G401 (cell line): ENCODE measurements at places on chromosomes 1 and 21. TPM values are rescaled to one million over a fixed set of nuclear protein-coding genes. Genes with fewer than 3 reads are reported as not detected.
A peak's percentile ranks its signal among the peaks of the same experiment; 100 is the strongest.

- DNase-seq, result no peak
Measured at GRCh38 chr1:224745924-224746323, 129.8 kb downstream of the CNIH3 start.

GRCh38 chr1:207605444-207606361 is 39.2 kb upstream of the CR1L start:
- DNase-seq, result no peak

DNA sequence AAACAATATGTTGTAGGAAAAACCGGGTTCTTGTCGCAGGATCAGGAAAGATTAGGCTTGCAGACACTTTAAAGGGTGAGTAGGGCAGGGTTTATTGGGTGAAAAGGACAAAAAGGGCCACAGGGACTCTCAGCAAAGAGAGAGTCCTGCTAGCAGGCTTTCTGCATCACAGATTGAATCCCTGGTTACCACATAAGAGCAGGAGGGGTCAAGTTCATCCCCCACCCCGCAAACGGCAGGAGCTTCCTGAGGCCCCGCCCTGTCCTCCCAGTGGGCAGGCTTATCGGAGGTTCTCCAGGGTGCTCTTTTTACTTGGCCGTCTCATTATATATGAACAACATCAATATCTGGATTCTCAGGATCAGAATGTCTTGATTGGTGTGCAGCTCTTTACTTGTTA is 47.7 kb downstream of the SYCP1 start:
- DNase-seq, result no peak

DNA sequence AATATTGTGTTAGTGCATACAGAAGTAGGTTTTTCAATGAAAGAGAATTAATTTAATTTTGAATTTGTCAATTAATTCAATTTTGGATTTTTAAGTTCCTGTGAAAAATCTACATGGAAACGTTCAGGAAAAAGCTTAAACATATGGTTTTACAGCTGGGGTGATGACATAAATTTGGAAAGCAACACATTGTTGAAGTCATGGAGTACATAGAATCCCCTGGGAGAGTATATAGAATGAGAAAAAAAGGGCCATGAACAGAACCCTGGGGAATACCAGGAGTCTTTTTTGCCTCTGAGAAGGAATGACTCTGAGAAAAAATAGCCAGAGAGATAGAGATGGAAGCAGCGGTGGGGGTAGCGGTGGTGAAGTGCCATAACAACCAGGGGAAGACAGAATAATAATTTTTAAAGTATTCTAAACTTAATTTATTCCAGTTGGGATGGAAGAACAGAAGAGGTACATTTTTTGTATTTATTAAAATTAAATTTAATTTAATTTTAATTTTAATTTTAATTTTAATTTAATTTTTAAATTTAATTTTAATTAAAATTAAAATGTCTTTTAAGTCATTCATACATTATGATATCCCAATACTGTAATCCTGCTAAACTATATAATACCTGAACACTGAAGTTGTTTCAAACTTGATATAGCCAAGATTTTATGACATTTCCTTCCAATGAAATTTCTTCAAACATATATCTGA is 48.9 kb downstream of the NME7 start:
- no peak for DNase-seq

DNA sequence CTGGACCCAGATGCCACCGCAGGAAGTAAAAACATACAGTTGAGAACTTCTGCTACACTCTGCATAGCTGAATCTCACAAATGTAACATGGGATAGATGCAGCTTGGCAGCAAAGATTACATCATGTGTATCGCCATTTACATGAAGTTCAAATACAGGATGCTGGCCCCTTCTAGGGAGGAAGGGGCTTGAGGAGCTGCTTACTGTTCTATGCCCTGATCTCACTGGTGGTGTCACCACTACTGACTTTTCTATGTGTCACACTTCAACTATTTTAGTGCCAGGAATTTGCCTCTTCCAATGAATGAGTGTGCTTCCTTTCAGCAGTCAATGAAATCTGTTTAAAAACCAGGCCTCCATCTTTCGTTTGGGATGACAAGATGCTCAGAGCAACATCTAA is 31.1 kb downstream of the MRAP start:
- no peak for DNase-seq

- DNase-seq, result no peak
Measured at GRCh38 chr1:233079574-233079973, 129.2 kb downstream of the NTPCR start.

The PLEKHM2 gene
- 46.1 and 47.5 TPM in 2 replicates for total RNA-seq

- DNase-seq, result no peak
Measured at GRCh38 chr1:244311784-244312532, 139.8 kb downstream of the ADSS2 start.

The RPRD2 gene
- 5.4 and 5.6 TPM in 2 replicates for total RNA-seq

GRCh38 chr21:17514124-17514845 is 1.4 kb downstream of the CXADR start:
- DNase-seq, result no peak

GRCh38 chr1:29388170-29388569 is 151.8 kb downstream of the PTPRU start:
- DNase-seq, result no peak

The TRNP1 gene
- total RNA-seq, result 18.3 and 28.3 TPM in 2 replicates

- DNase-seq, result peak; percentile 95
Measured at GRCh38 chr1:15941899-15942660, 33.8 kb downstream of the ZBTB17 start.
